DMS79 treated with DMSO at 0.1 percent for 48 hours (cell line): ENCODE measurements at places on chromosomes 7 and 10.
A peak's percentile ranks its signal among the peaks of the same experiment; 100 is the strongest.

DNA sequence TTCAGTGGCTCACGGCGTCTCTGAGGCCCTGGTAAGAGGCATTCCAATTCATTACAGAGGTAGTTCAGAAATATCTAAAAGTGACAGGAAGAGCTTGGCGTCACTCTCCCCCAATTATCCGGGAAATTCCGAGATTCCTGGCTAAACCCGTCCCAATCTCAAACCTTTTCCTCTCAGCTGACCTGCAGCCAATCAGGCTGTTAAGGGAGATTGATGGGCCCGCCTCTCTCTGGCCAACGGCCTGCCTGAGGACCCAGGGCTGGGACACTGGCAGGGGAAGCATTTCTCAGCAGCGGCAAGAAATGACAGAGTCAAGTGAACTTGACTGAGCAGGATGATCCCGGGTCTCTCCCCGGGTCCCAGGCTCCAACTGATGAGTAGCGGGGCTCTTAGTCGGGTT is 72.3 kb downstream of the EBF3 start:
- no peak for DNase-seq

GRCh38 chr7:138186951-138187351 is 110.7 kb downstream of the AKR1D1 start:
- DNase-seq = no peak

GRCh38 chr7:79531905-79532664 is 78.6 kb upstream of the MAGI2 start:
- no peak for DNase-seq

DNA sequence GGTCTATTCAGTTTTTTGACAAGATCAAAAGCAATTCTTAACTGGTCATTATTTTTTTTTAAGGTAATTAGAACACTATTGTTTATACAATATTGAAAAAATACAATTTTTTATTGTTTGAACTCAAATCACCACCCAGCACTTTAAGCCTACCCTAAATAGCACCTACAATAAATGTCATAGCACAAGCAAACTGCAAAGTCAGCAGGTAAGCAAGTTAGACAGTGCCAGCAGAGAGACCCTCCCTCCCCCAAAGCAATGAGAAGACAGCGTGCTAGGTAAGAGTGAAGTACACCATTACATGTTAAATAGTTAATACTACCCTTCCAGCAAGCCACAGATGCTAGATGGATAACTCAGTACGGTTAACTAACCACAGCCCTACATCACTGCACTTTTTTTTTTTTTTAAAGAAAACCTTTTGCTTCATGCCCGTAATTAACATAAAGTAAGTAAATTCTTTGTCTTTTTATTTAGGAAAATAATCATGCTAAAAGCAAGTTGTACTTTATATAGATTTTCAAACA is 120.0 kb downstream of the UBE2H start:
- DNase-seq = no peak

DNA sequence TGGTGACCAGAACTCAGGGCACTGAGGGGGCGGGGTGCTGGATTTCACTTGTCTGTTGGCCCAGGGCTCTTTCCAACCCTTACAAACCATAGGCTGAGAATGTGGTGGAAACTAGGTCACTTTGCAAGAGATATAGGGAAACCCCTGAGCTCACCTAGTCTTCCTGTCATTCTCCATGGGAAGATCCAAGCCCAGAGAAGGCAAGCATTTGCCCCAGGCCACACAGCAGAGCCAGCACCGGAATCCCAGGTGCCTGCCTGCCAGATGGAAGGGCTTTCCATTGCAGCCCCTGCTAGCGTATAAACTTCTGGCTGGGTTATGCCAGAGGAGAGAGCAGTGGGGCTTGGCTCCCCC is 427 bp downstream of the PYROXD2 start:
- no peak for DNase-seq

GRCh38 chr10:78552261-78552811 is 516.4 kb upstream of the ZMIZ1 start:
- DNase-seq = peak; percentile 22

DNA sequence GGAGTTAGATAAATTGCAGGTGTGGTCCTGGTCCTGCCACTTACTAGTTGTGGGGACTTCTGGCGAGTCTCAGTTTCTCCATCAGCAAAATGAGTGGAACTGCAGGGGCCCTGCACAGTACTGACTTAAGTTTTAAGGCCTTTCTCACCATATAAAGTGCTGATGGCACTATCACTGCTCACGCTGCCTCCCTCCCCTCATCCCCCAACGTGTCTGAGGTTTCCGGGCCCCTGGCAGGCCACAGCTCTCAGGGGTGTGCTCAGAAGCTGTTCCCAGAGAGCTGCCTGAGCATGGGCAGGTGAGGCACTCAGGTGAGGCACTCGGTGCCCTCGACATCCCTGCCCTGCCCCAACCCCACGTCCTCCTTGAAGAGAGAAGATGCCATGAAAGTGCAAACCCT is 74.2 kb downstream of the VOPP1 start:
- DNase-seq = no peak

- no peak for DNase-seq
These were observed 475 bp upstream of the NRBF2 start for GRCh38 chr10:63132651-63133055.

DNA sequence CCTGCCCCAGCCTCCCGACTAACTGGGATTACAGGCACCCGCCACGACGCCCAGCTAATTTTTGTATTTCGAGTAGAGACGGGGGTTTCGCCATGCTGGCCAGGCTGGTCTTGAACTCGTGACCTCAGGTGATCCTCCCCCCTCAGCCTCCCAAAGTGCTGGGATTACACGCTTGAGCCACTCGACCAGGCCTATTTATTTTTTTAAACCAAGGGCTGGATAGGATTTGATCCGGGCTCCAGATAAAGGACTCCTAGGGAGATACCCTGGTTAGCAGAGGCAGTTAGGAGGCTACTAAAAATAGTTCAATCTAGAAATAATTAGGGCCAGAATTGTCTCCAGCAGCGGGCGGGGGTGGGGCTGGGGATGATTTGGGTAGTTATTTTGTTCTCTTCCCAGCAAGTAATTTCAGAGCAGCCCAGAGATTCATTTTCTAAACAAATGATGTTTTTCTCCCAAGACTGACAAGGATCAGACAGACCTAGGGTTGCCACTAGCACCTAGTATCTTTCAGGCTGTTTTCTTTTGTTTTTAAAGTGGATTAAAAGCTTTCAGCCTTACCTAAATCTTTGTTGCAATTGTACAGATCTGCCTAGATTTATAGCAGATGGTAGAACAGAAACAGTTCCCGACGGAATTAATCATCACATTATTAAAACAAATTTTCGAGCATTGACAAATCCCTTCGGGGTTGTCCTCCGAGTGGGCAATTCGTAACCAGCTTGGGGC is 859 bp upstream of the SMC3 start:
- no peak for DNase-seq

DNA sequence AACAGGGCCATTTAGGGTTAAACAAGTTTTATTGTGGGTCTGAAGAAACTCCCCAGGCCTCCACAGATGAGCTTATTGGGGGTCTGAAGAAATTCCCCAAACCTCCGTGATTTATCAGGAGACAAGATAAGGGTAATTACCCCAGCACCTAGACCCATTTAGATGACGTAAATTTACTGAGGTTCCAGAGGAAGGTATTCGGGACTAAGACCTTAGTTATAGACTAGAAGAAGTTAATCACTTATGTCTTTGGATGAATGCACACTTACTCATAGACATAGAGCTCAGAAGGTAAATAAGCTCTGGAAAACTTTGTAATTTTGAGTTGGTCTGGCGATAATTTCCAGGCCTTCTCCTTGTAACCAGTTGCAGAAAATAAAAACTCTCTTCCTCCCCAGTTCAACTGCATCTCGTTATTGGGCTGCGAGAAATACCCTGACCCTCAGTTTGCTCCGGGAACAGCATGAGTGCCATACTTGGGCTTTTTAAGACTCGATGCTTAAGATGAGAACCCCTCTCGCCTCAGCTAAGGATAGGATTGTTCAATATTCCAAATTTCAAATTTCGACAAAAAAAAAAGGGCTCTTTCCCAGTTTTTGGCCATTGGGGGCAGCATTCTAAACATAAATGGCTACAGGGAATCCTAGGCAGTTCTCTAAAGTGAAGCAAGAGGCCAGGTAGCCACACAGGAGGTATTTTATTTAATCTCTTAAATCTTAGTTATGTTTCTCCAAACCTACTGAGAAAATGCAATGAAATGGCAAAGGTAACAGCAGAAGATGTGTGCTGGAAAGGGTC is 74.7 kb upstream of the PFKP start:
- DNase-seq = no peak

DNA sequence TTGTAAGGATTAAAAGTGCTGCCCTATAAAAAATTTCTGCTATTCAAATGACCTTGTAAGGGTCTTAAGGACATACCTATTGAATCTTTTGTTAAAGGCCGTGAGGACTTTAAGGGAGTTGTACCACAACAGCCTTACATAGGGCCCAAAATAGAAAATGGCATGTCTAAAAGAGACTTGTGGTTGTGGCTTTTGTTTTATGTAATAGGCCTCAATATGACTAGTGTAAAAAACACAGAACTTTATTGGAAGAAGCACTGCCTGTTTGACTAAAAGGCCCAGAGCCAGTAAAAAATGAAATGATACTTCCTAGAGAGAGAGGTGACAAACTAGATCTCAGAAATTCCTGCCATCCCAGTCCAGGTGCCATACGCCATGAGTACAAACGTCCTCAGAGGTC is 286.6 kb downstream of the SEMA3D start:
- DNase-seq = no peak

DNA sequence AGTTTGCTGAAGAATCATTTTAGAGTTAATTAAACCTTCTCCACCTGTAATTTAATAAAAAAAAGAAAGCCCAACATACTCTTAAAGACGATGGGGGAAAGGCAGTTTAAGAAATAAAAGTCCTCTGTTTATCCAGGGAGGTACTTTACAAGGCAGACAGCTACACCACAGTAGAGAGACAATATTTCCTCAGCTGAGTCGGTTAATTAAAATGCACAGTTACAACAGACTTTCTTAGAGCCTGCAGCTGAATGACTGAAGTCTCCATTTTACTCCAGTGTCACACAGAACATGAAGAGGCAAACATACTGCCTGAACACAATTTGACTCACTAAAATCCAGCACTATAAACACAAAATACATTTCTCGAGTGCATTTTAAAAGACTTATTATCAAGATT is 15.1 kb downstream of the LRRTM3 start:
- DNase-seq = no peak

- DNase-seq = no peak
These were observed 9.6 kb downstream of the EMX2 start for GRCh38 chr10:117552156-117552631.

- no peak for DNase-seq
These were observed 138.1 kb upstream of the CHST15 start for GRCh38 chr10:124231168-124232155.

DNA sequence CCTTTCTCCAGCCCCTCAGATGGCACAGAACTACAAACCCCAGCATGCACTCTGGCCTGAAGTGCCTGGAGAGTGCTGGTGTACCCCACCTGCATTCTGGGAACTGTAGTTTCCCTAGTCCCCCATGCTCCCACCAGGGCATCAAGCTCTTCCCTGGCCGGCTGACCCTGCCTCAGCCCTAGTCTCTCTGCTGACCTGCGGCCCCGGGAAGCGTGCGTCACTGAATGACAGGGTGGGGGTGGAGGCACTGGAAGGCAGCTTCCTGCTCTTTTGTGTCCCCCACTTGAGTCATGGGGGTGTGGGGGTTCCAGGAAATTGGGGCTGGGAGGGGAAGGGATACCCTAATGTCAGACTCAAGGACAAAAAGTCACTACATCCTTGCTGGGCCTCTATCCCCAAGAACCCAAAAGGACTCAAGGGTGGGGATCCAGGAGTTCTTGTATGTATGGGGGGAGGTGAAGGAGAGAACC is 2.1 kb downstream of the NOS3 start:
- no peak for DNase-seq

DNA sequence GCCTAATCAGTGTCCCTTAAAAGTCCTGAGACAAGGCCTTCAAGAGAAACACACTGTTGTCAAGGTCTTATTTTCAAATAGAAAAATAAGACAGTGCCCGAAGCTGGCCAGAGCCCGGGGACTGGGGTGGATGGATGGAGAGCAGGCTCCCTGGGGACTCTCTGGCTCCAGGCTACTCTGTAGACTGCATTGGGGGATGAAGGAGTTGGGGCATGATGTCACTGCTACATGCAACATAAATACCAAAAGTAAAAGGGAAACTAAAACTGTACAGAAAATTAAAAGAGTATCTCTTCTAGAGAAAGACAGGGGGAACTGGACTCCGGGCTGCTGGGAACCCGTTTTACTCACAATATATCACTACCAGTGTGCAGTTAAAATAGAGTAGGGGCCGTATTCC is 629.8 kb downstream of the KCNMA1 start:
- DNase-seq = no peak

GRCh38 chr7:111903016-111903415 is 303.2 kb downstream of the DOCK4 start:
- no peak for DNase-seq

DNA sequence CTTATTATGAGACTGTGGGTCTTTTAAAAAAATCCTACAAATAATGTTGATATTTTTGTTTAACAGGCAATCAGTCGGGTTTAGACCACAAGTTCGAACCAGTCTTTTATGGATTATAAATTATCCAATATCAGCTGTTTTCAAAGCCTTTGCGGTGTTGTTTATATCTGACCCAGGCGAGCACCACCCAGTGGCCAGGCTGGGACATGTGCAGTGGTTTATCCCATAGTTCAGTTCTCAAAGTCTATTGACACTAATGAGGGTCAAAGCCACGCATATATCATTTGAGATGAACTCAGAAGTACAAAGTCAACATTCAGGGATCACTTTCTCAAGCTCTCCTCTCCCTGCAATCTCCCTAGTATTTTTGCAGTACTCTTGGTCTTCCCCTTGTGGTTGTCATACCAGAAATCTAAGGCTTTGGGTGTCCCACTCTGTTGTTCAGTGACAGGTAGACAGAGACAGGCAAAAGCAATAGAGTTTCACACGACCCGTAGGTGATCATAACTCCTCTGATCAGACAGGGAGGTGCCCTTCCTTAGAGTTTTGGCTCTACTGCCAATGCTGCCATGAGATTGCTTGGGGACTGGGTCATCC is 117.4 kb upstream of the POM121L12 start:
- DNase-seq = no peak

- DNase-seq = no peak
These were observed 50.6 kb downstream of the MGMT start for GRCh38 chr10:129517680-129518057.

DNA sequence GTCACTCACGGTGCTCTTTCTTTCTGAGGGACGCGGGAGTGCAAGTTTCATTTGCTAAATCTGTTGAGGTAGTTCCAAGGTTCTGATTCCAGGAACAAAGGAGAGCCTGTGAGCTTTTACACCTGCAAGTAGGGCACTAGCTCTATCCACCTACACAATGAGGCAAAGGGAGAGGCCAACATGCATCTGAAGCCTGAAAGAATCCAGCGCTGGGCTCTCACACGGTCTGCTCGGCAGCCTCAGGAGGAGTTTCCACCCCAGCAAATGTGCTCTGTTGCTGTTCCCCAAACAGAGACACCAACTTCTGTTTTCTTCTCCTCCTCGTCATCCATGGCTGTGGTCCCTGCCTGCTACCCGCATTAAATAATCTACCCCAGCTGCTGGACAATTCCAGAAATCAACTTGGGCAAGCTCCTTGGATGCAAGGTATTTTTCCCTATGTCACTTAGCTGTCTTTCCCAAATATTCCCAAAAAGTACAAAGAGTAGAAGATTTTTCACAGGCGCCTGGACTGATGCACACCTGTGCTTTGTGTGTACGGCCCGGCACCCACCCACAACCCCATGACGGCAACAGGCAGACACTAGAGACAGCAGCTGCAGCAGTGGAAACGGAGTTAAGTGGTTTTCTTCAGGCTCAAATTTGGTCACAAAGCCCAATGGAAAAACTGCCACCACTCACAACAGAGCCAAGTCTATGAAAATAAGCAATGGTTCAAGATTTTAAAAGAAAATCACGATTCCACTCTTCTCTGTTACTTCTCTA is 176.8 kb downstream of the ZMYND11 start:
- no peak for DNase-seq
